Activated naive CD4-positive, alpha-beta T cell (primary cell): ENCODE measurements at places on chromosomes 6 and 20.

DNA sequence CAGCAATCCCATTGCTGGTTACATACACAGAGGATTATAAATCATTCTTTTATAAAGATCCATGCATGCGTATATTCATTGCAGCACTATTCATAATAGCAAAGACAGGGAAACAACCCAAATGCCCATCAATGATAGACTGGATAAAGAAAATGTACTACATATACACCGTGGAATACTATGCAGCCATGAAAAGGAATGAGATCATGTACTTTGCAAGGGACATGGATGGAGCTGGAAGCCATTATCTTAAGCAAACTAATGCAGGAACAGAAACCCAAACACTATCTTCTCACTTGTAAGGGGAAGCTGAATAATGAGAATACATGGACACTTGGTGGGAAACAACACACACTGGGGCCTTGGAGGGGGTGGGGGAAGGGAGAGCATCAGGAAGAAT lies 529.7 kb downstream of the TBC1D32 start:
- DNase-seq, result no peak

GRCh38 chr20:40687384-40688128 lies 1.5 kb downstream of the MAFB start:
- no peak for DNase-seq

DNA sequence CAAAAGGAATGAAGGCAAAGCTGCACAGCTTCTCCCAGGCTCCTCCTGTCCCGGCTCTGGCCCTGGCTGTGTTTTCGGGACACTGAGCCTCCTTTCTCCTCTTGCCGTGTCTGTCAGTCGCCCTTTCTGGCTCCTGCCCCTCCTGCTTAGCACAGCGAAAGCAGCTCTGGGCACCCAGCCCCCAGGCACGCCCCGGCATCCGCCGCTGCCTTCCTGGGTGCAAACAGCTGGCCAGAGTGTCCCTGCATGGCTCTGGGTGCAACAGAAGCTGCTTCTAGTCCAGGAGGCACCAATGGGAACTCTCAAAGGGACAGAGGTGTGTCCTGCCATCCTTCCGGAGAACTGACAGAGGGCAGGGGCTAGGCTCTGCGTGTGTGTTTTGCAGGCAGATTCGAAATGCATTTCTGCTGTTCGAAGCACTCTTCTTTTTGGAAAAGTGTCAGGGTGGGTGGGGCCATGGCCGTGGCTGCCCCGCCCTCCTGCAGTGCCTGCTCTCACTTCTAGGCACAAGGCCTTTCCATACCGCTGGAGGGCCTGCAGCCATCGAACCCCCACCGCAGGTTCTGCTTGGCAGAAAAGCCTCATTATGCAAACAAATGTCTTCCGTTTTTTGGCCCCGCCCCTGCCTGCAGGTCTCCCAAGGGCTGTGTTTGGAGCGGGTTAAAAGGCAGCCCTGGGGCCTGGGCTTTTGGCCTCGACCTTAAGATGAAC lies 15.5 kb downstream of the COL9A3 start:
- DNase-seq, result no peak

DNA sequence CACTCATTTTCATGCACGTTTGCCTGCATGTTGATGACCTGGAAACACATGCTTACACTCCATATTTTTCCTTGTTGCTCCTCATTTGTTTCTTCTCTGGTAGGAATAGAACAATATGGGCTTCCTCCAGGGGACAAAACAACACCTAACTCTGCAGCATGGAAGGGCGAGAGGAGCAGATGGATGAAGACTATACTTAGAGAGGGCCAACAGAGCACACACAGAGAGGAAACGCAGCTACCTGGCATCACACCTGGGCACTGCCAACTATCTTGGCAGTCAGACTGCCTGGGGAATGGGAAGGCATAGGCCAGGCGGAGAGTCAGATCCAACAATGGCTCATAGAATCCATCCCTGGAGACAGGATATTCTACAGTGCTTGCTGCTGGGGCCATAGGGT lies 290.9 kb downstream of the CD83 start:
- no peak for DNase-seq

DNA sequence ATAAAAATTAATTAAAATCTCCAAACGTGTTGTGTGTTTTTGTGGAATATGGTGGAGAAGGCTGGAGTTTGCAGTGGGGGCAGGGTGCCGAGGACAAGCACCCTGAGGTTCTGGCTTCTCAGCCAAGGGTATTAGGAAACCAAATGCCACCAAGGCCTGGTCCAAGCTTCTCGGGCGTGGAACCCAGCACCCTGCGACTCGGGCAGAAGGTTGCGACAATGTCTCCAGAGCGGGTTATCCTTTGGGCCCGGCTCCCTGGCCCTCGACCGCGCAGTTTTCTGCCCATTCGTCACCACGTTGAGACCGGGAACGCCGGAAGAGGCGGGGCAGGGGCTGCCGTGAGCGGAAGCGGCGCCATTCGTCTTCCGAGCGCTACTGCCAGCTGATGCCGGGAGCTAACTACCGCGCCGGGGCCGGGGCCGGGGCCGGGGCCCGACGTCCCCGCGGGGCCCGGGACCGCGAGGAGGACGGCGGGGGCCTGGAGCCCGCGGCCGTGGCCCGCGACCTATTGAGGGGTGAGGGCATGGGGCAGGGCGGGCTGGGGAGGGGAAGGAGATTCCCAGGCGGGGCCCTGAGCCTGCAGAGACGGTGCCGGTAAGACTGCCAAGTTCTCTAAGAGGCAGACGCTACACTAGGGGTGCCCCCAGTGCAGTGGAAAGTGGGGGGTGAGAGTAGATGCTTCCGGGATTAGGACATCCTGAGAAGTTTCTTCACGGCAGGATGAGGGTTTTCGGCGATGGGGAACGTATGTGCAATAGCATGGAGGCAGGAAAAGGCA lies at the start of gene RRP36:
TSS of gene RRP36 (plus strand) at position 354 of the 778 bp plus-strand sequence. CDS start at position 386, 32 bp downstream.
- peak; percentile 40 for DNase-seq
